Muscle of leg (tissue), 16 donors: ENCODE measurements at places on chromosomes 13 and 19.

DNA sequence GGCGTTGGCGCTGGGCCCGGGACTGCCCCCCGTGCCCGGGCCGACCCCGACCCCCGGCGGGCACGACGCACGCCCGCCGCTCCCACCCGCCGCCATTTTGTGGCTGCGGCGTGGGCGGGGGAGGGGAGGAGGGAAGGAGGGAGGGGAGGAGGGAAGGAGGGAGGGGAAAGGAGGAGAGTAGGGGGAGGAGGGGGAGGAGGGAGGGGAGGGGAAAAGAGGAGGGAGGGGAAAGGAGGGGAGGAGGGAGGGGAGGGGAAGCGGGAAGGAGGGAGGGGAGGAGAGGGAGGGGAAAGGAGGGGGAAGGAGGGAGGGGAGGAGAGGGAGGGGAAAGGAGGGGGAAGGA is at the start of gene BTBD2:
BTBD2 (minus strand) TSS at position 107 of the 343 bp plus-strand sequence; CDS start at position 96, 11 bp downstream.
- DNase-seq, result peak; percentile 91

- DNase-seq, result peak; percentile 69
Observed at GRCh38 chr13:49530457-49530856, 34.7 kb downstream of the PHF11 start.

DNA sequence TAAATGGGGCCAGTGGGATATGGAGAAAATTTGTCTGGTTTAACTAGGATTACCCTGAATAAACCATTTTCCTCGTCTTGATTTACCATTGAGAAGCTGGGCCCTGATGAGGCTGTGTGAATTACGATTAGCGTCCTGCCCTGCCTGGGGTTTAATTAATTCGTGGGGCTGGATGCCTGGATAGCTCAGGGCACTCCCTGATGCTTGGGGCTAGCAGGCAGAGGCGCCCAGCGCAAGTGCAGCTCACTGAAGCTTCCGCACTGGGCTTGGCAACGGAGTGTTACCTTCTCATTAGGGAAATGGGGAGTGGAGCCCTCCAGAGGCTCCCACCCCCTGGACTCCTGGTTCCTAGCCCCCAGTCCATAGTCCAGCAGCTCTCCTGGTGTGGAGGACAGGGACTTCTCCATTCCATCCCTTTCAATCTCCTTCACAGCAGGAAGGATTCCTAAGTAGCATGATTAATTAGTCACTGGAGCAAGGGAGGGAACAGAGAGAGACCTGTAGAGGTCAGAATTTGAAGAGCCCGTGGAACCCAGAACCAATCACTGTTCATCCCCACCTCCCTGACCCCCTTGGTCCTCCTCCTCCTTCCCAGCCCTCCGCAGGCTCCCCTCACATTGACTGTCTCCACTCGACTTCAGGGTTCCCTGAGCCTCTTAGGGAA is 107.2 kb downstream of the UQCRFS1 start:
- no peak for DNase-seq

GRCh38 chr13:78603240-78603957 is at the start of gene POU4F1:
Gene POU4F1, minus strand, starts transcription at chr13:78603552. Its CDS starts 226 bp downstream, at chr13:78603326.
- peak; percentile 81 for DNase-seq

DNA sequence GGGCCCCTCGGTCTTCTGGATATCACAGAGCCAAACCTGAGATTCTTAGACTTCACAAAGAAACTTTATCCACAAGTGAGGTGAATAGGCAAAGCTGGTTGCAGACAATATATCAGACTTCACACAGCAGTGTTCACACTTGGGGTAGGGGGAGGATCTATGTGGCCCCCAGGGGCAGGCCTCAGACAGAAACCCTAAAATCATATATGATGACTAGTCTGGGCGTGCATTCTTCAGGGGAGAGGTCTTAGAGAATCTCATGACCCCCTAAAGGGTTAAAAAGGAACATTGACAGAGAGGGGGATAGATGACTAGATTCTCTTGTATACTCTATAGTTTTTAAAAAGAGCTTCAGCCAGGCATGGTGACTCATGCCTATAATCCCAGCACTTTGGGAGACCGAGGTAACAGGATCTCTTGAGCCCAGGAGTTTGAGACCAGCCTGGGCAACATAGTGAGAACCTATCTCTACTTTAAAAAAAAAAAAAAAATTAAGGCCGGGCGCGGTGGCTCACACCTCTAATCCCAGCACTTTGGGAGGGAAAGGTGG is 2.8 kb downstream of the TYROBP start:
- no peak for DNase-seq

GRCh38 chr13:86974251-86974994 is 696.7 kb upstream of the SLITRK5 start:
- no peak for DNase-seq
